ENCODE measurements at places on chromosomes 16 and 17.
A peak's percentile ranks its signal among the peaks of the same experiment; 100 is the strongest.

GRCh38 chr17:47807421-47807820, 14.2 kb downstream of the OSBPL7 start:
- DNase-seq, result no peak

- no peak for DNase-seq
Observed at GRCh38 chr17:8867361-8867981, at the start of gene PIK3R6. Gene PIK3R6 (minus strand): TSS chr17:8867674. CDS start chr17:8849794, 17,880 bp downstream.

- DNase-seq, result no peak
Observed at GRCh38 chr17:48582750-48583069, 4.6 kb upstream of the HOXB4 start.

GRCh38 chr17:45394913-45395568, 37.6 kb downstream of the ARHGAP27 start:
- DNase-seq, result peak; percentile 83

GRCh38 chr16:85166699-85167588, 54.7 kb upstream of the CIBAR2 start:
- no peak for DNase-seq

DNA sequence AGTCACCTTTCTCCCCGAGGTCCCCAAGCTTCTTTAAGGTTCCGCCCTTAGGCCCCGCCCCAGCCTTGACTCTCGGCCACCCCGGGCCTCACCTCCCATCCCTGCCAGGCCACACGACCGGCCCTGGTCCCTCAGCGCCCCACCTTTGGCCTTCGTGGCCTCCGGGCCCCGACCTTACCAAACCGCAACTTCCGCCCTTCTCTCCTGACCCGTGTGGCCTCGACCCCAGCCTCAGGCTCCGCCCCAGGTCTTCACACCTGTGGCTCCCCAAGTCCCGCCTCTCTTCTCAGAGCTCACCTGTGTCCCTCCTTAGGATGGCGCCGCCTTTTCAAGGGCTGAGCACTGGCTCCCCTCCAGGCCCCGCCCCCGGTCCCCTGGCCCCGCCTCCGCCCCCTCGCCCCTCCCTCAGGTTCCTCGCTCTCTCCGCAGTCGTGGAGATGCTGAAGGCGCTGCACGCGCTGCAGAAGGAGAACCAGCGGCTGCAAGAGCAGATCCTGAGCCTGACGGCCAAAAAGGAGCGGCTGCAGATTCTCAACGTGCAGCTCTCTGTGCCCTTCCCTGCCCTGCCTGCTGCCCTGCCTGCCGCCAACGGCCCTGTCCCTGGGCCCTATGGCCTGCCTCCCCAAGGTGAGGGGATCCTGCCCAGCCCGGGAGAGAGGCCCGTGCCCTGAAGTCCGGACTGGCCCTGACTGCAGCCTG, 10.0 kb upstream of the CISD3 start:
- no peak for DNase-seq

DNA sequence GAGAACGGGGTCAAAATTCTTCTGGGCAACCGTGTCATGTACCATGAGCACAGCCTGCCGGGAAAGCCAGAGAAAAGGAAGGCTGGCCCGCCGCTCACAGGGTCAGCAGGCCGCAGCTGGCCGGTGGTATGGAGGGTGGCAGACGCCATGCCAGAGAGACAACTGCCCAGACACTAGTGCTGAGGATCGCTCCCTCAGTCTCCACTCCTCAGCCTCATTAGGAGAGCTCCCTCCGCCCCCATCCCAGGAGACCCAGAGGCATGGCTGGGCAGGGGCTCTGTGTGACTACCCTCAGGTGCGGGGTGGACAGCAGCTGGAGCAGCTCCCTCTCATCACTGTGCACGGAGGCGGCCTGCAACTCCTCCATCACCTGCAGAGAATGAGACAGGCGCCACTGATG, 3.2 kb downstream of the MPP3 start:
- no peak for DNase-seq
